ENCODE measurements at places on chromosomes 7 and 10. TPM values are rescaled to one million over a fixed set of nuclear protein-coding genes. Genes with fewer than 3 reads are reported as not detected.

Gene GSTO2
- 16.6 TPM for total RNA-seq

DNA sequence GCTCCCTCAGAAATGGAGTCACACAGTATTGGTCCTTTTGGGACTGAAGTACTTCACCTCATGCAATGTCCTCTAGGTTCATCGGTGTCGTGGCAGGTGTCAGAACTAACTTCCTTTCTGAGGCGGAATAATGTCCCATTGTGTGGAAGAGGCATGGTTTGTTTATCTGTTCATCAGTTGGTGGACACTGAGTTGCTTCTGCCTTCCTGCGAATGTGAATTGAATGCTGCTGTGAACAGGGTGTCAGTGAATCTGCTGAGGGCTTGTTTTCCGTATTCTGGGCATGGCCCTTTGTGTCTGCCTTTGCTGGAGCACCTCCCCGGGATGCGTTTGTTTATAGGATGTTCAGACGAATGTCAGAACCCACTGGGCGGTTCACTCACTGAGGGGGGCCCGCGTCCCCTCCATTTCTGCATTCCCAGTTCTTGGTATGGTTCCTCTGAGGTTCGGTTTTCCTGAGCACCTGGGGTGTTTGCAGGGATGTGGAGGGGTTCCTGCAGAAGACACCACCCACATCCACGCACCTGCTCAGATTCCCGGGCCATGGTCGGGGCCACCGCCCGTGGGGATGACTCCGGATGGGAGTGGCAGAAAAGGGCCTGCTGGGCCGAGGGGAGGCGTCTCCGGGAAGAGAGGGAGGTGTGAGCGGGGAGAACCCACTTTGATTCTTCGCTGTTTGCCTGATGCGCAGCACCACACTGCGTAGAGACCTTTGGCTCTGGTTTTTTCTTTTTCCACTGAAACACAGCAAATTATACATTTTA is 33.1 kb downstream of the CHST12 start:
- DNase-seq = no peak

Gene SFRP5
- not detected for total RNA-seq

DNA sequence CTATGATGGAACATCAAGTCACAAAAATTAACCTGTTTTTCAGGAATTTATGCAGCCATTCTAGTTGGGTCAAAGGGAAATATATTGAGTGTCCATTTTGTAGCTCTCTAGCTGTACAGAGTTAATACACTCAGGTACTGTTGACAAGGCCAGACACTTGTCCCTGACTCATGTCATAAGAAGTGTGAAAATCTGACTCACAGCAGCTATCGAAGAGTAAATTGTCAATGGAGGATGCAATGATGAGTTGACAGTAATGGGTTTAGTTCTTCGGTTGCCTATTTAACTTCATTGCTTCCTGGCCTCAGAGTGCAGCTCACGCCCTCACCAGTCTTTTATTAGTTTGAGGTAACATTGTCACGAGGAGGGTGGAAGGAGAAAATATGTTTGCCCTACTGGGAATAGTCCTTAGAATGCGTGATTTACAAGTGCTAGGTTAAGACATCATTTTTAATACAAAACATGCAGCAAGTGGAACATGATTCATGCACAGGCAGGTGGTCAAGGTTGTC is 255.1 kb downstream of the XPNPEP1 start:
- no peak for DNase-seq

DNA sequence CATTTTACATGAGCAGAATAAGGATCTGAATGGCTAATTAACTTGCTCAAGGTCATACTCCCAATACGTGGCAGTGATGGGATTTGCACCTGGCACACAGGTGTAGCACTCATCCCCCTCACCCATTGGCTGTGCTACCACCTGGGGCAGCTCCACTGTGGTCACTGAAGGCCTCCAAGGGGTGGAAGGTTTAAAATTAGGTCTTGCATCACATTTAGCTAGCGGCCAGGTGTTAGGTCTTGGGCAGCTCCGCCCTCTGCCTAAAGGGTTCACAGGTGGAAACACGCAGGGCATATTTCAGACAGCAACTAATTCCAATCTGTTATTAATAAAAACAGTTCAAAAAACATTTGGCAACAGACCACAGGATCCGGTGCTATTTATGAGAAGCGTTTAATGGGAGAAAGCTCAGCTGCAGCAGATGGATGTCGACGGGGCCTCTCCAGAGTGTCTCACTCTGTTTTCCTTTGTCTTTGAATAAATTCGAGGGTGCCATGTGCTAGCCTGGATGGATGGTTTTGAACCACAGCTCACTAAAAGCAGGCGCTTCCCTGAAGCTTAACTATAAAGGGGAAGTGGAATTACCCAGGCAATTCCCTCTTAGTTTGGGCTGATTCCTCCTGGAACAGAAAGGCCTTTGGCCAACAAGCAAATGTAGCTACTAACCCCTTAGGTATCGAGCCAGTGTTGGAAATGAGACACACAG is 1017.6 kb downstream of the TYW1 start:
- peak; percentile 37 for DNase-seq

Gene RASA4B
- 3.0 TPM for total RNA-seq

DNA sequence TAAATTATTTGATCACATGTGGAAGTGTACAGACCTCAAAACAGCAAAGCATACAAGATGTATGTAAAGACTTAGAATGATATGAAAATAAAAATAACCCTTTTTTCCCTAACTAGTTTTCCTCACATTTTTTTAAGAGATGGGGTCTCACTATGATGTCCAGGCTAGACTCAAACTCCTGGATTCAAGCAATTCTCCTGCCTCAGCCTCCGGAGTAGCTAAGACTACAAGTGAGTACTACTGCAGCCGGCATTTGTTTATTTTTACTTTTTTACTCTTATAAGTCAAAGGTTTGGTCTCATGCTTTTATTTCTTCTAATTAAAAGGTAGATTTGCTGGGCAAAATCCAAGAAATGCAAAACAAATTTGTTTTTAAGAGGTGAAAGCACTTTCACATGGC is 124.4 kb upstream of the ASAH2 start:
- no peak for DNase-seq

Gene CTTNBP2
- not detected for total RNA-seq

Gene IDI2
- total RNA-seq = not detected

DNA sequence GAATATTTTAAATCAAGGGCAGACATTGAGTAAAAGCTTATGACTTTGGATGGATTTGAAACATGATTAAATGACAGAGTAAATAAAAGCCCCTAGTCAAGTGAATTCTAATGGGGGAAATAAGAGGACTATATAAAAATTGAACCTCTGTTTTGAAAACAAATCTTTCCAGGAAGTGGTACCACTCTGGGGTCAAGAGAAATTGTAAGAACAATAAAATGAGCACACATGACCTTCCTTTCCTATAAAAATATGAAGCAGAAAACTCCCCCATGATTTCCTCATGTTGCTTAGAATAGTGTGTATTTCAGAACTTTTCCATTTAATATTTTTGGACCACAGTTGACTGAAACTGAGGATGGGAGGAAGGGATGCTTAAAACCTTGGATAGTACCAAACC is 12.3 kb upstream of the CLDN12 start:
- DNase-seq = no peak

DNA sequence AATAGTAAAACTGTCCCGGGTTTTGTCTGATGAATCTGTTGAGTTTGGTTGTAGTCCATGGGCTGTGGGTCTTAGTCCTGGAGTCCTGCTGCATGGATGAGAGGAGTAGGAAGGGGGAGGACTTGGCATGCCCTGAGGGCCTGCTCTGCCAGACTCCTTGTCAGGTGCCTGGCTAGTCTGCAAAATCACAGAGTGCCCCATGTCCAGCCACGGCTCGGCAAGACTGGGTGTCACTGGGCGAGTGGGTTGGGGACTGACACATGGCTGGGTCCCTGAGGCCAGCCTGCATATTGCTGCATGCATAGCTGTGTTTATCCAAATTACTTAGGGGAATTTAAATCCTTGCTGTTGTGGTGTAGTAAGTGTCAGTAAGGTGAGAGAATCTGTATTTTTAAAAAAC is 9.7 kb downstream of the MINDY4 start:
- peak; percentile 29 for DNase-seq

Gene AKR1C1
- total RNA-seq = 1.4 TPM

Measured in G401 (cell line).